Hepatocyte (in vitro differentiated cells): ENCODE measurements at places on chromosomes 6 and 20. TPM values are rescaled to one million over a fixed set of nuclear protein-coding genes. Genes with fewer than 3 reads are reported as not detected.

SLC22A7 gene
- 18.5 and 40.1 TPM in 2 replicates for polyA plus RNA-seq

GRCh38 chr20:44370639-44371218, 15.2 kb downstream of the HNF4A start:
- H3K4me3 ChIP-seq: no peak overlapping the region
- no peaks in the 10 kb centered on the region for H3K27me3 ChIP-seq
- no peaks in the 10 kb centered on the region for H3K36me3 ChIP-seq
- peak; percentile 74 for DNase-seq
- peak overlapping the region; percentile 92 for H3K27ac ChIP-seq

DNA sequence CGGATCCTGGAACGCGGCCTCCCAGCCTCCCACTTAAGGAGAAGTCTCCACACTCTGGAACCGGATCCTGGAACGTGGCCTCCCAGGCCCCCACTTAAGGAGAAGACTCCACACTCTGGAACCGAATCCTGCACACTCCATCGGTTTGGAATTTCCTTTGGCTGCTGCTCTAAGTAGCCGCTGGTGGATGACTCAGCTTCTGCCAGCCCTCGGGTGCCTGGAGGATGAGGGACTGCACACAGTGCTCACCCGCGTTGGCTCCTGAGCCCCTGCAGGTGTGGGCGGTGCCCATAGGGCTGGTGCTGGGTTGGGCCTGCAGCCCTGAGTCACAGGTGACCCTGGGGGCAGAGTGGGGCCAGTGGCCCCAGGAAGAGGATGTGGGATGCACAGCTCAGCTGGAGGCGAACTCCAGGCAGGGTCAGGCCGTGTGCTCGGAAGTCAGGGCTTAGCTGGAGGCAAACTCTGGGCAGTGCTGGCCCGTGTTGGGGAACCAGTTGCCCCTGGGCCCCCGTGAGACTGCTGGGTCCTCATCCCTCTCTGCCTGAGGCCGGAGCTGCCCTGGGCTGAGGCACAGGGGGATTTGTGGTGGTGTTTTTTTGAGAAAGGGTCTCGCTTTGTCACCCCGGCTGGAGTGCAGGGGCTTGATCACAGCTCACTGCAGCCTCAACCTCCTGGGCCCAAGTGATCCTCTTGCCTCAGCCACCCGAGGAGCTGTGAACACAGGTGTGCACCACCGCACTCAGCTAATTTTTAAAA, 13.9 kb upstream of the TNFRSF6B start:
- H3K27ac ChIP-seq: peak overlapping the region; percentile 69
- no peak overlapping the region for H3K4me3 ChIP-seq
- H3K4me1 ChIP-seq: peaks cover 11% of the 10 kb centered on the region
- no peaks in the 10 kb centered on the region for H3K36me3 ChIP-seq
- no peaks in the 10 kb centered on the region for H3K27me3 ChIP-seq

SAMD5 gene
- polyA plus RNA-seq: 1.9 and 3.6 TPM in 2 replicates

BPIFB4 gene
- polyA plus RNA-seq: not detected in 2 replicates

DNA sequence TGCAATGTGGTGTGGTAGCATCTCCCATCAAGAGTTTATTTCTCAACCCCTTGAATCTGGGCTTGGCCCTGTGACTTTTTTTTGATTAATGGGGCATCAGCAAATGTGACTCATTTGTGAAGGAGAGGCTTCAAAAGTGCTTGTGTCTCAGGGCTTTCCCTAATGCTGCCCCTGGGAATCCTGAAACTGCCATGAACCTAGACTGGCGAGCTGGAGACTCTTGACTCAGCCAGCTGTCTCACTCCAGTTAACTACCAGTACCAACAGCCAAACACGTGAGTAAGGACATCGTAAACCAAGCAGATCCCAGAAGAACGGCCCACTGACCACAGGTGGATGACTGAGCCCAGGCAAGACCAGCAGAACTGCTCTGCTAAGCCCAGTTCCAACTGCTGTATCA, 72.8 kb upstream of the ADTRP start:
- DNase-seq: no peak
- H3K27me3 ChIP-seq: no peaks in the 10 kb centered on the region
- H3K27ac ChIP-seq: no peak overlapping the region
- no peak overlapping the region for H3K4me3 ChIP-seq
- H3K4me1 ChIP-seq: peaks cover 12% of the 10 kb centered on the region

DNA sequence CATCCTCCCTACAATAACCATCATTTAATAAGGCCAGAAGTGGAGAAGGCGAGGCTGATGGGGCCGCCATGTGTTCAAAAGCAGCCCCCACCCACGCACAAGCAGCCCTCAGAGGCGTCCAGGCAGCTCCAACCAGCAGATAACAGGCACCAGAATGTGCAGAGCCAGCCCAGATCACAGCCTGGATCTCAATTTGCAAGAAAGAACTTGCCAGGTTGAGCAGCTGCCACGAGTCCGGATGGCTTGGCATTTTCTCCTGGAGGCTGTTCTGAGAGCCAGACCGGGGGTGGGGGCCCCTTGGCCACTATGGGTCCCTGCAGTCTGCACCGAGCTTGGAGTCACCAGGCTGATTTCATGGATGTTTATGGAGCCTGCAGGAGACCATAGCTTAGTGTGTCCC, 338.1 kb downstream of the PREX1 start:
- no peaks in the 10 kb centered on the region for H3K27me3 ChIP-seq
- DNase-seq: no peak
- peaks cover 10% of the 10 kb centered on the region for H3K4me1 ChIP-seq
- no peak overlapping the region for H3K27ac ChIP-seq

TTBK1 gene
- polyA plus RNA-seq: 0.34 and 0.52 TPM in 2 replicates

PRPH2 gene
- polyA plus RNA-seq: not detected in 2 replicates

GPR31 gene
- polyA plus RNA-seq: not detected in 2 replicates

DNA sequence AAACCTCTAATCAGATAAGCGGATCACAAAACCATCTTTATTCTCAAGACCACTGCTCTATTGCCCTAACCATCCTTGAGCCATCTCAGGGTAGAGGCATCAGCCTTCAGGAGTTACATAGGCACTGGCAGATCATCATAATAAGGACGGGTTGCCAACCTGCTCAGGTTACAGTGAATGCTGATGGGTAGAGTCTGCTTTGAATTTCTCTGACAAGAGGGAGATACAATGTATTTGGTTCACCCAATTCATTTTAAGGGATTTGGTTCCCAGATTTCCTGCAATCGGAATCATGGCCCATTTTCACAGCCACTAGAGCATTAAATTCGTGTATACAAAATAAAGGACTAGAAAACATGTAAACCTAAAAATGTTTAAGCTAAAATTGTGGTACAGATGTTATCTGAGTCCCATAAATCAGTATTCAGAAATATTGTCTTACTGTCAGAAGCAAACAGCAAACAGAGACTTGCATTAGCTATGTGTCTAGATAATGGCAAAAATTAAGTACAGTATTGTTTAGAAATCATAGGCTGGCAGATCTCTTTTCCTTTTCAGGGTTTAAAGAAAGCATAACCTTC, 41.9 kb upstream of the TMEM170B start:
- H3K4me1 ChIP-seq: peaks cover 12% of the 10 kb centered on the region
- H3K27me3 ChIP-seq: no peaks in the 10 kb centered on the region
- DNase-seq: no peak
- H3K4me3 ChIP-seq: no peak overlapping the region
- H3K27ac ChIP-seq: peak overlapping the region; percentile 48

CCM2L gene
- polyA plus RNA-seq: 0.56 and 1.0 TPM in 2 replicates

GRCh38 chr6:14664112-14664601, 546.6 kb downstream of the CD83 start:
- no peak overlapping the region for H3K27ac ChIP-seq
- H3K36me3 ChIP-seq: no peaks in the 10 kb centered on the region
- no peaks in the 10 kb centered on the region for H3K27me3 ChIP-seq
- no peak overlapping the region for H3K4me3 ChIP-seq

DNA sequence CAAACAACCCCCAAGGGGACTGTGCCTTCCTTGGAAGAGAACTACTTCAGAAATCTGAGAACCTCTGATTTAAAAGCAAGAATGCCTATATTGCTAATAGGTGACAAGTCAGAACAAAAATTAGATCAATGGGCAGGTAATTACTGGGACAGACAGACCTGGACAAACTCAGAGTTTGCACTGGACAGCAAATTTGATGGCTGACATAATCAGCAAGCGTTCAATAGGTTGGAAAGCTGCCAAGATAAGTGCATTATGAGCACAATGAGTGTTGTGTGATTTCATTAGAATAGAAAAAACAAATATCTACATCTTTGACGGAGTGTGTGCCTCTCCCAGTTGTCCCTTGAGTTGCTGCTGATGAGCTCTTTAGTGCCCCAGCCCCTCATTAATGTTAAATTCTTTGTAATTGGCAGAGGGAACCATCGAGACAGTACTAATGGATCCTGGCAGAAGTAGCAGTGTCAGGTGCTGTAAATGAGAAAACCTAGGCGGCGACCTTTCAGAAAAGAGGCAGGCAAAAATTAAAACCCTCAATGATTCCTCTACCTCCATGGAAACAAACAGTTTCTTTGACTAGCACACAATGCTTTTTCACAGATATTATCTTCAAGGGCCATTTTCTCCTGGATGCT, 116.5 kb upstream of the COL21A1 start:
- H3K4me3 ChIP-seq: no peak overlapping the region
- no peaks in the 10 kb centered on the region for H3K36me3 ChIP-seq
- DNase-seq: no peak
- no peaks in the 10 kb centered on the region for H3K4me1 ChIP-seq
- H3K27me3 ChIP-seq: no peaks in the 10 kb centered on the region
- no peak overlapping the region for H3K27ac ChIP-seq

DNA sequence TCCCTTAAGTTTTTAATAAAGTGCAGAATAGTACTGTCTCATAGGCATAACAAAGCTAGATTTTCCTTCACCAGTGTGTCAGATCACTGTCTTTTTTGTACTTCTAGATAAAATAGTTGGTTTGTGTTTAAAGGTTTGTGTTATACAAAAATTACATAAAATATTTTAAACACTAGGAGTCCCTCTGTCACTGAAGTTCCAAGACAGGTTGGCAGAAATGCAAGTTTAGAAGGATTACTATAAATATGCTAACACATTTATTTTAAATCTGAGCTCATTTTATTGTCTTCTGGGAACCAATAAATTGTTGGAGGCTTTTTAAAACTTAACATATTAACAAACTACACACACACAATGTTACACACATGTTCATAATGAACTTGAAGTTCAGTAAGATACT, 30.8 kb upstream of the RUNX2 start:
- DNase-seq: no peak
- H3K27ac ChIP-seq: no peak overlapping the region
- H3K4me1 ChIP-seq: no peaks in the 10 kb centered on the region
- H3K4me3 ChIP-seq: no peak overlapping the region
- no peaks in the 10 kb centered on the region for H3K36me3 ChIP-seq

DNA sequence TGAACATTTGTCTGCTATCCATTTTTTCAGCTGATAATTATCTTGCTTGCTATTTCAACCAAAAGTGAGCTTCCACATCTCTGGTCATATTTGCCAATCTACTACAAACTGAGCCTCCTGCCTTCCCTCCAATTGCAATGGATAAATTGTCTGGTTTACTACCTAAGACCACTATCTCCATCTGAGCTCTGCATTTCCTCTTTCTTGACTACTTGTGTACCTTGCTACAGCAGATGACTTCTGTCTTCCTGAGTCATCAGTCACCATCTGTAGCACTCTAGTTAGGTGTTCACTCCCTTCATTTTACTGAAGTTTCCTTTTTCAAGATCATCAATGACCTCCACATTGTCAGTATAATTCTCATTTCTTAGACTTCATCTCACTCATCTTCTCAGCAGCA, 33.5 kb upstream of the PHIP start:
- no peak overlapping the region for H3K27ac ChIP-seq
- no peaks in the 10 kb centered on the region for H3K36me3 ChIP-seq
- DNase-seq: no peak
- no peak overlapping the region for H3K4me3 ChIP-seq

RSPO3 gene
- 11.2 and 15.9 TPM in 2 replicates for polyA plus RNA-seq

GRCh38 chr6:44725070-44725469, 337.6 kb downstream of the CDC5L start:
- no peak for DNase-seq
- H3K36me3 ChIP-seq: no peaks in the 10 kb centered on the region
- no peak overlapping the region for H3K4me3 ChIP-seq
- H3K27ac ChIP-seq: no peak overlapping the region
- no peaks in the 10 kb centered on the region for H3K4me1 ChIP-seq
- H3K27me3 ChIP-seq: peaks cover 12% of the 10 kb centered on the region

- no peak overlapping the region for H3K27ac ChIP-seq
- H3K36me3 ChIP-seq: no peaks in the 10 kb centered on the region
- no peak overlapping the region for H3K4me3 ChIP-seq
- H3K4me1 ChIP-seq: peaks cover 4% of the 10 kb centered on the region
Observed at GRCh38 chr20:50595988-50596693, 86.0 kb downstream of the PTPN1 start.
